COR-L47 (cell line): ENCODE measurements at places on chromosomes 2 and 18.
A peak's percentile ranks its signal among the peaks of the same experiment; 100 is the strongest.

DNA sequence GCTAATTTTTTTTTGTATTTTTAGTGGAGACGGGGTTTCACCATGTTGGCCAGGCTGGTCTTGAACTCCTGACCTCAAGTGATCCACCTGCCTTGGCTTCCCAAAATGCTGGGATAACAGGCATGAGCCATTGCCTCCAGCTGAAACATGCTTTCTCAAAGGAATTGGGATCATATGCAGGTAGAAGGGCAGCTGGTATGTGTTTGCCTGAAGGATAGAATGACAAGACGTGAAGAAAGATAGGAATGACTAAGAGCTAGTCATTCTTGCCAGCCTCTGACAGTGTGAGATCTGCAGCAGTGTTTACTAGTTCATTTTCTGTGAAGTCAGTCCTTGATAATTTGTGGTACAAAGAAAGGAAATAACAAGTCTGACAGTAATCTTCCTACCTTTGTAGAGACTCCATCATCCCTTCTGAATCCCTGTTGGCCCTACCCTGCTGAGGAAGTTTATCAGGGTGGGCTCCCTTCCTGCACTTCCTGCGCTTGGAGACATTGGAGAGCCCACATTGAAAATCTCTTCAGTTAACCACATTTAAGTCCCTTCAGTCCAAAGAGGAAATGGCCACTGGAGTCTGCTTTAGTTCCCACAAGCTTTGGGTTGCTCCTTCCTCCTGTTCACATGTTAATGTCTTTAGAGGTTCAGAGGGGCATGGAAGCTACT, 14.7 kb downstream of the CFLAR start:
- no peak for DNase-seq

GRCh38 chr18:79632765-79633164, 46.8 kb upstream of the CTDP1 start:
- DNase-seq: no peak

GRCh38 chr18:60232541-60232940, 140.0 kb downstream of the MC4R start:
- no peak for DNase-seq

- no peak for DNase-seq
These were observed 14.5 kb downstream of the OLA1 start for GRCh38 chr2:174233771-174234275.

GRCh38 chr2:183034806-183035205, 3.5 kb downstream of the NCKAP1 start:
- DNase-seq: no peak

DNA sequence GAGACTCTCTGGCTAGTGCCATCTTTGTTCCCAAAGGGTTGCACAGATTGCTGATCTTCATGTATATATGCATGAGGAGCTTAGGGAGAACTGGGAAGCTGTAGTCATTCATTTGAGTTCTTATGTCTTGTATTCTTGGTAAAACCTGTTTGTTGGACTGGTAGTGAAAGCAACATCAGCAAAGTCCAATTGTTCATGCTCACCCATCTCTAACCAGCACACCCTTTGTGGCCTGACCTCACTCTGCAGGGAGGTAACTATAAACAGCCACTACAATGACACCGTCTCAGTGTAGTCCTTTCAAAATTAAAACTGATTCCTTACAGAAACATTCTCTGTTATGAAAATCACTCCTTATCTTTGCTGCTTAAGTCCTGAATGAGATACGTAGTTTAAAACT, 13.9 kb upstream of the LMAN1 start:
- no peak for DNase-seq

- DNase-seq: no peak
These were observed 83.5 kb upstream of the STPG4 start for GRCh38 chr2:47238638-47239037.

- no peak for DNase-seq
These were observed 109.9 kb downstream of the TGFA start for GRCh38 chr2:70443726-70444125.

DNA sequence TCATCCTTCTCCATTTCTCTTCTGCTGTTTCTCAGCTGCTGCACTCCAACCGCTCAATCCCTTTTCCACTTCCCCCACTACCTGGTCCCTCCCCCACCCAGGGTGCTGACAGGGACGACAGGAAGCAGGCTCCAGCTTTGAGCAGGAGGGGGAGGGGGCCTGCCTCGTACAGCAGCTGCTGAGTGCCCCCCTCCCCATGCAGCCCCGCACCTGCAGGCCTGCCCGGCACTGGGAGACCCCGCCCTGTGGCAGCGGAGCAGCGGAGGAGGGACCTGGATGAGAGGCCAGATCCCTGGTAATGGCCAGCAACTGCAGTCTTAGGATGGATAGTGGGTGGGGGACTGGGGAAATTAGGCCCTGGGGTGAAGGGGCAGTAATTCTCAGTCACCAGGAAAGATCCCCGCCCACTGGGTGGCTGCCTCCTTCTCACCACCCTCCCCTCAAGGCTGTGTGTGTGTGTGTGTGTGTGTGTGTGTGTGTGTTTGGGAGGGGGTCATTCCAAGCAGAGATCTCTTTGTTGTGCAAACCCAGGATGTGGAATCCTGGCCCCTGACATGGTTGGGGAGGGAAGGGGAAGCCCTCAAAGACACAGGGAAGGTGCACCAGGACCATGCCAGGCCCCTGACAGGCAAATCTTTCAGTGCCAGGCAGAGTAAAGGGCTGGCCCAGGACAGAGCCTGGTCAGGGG, 6.8 kb upstream of the CRYBA2 start:
- peak; percentile 96 for DNase-seq

- no peak for DNase-seq
These were observed 8.9 kb downstream of the MAPRE2 start for GRCh38 chr18:35050028-35050546.

DNA sequence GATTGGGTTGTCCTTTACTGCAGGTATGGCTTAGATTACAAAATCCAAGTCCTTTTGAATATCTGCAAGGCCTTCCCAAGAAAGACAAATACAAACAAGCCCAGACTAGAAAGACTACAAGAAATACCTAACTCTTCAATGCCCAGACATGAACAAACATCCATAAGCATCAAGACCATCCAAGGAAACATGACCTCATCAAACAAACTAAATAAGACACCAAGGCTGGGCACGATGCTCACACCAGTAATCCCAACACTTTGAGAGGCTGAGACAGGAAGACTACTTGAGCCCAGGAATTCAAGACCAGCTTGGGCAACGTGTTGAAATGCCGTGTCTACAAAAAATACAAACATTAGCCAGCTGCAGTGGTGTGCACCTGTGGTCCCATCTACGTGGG, 31.7 kb downstream of the MAP4K3 start:
- no peak for DNase-seq

DNA sequence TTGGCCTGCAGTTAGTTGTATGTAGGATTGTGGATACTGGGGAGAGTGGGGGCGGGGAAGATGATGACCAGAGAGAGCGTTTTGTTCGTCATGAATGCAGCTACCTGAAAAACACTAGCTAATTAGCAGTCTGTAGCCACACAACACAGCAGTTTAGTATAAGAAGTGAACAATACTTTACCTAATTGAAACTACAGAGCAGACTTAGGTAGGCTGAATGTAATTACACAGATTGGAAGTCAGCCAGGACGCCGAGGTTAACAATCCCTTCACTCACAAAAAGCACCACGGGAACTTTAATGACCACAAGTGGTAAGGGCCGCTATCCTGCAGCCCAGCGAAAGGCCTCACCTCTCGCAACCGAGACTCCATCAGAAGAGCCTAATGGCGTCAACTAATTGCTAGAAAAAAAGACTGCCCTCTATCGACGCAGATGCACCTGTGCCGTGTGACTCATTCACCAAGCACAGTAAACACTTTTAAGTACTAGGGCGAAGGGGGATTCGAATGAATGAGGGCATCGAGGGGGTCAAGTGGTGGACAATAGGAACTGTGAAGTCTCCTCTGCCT, 591.0 kb downstream of the ARHGAP15 start:
- peak; percentile 83 for DNase-seq

DNA sequence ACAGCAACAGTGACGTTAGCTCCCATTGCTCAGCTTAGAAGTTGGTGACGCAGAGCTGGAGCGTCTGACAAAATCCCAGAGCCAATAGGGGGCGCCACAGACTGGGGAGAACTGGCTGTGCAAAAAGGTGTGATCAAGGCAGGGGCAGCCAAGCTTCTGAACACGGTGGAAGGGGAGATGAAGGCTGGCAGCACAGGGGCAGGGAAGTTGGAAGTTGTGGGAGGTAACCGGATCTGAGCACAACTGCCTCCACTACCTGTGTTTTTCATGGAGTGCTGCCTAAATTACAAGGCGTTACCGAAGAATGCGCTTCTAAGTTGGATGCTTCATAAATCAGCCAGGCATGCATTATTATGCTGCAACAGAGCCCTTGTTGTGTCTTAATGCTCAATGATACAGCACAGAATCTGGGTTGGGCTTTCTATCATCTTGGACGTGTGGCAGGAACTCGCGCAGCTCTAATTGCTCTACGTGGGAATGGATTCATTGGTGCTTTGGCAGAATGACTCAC, 370.0 kb downstream of the SLC4A3 start:
- DNase-seq: no peak
